ENCODE measurements at places on chromosomes 1 and 21.

DNA sequence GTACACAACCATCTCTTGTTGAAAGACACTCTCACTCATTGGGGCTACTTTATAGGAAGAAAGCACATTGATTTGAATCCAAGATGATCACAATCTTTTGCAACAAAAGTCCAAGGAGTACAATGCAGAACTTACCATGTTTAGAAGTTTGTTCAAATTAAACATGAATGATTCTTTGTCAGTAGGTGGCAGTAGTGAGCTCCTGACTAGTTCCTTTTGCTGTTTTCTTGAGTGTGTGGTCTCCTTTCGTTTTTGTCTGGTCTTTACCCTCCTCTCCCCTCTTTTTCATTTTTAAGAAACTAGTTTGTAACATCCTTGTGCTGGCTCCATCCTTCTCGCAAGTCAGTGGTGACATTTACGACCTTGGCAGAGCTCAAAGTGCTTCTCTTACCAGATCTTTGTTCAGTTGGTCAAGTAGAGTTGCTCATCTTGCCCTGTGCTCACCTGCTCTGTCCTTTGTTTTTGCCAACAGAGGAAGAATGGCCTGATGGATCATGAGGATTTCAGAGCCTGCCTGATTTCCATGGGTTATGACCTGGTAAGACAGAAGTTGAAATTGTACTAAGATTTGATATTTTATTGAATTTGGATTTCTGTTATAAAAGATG, 35.7 kb upstream of the MTR start:
- peak; percentile 3 for DNase-seq

DNA sequence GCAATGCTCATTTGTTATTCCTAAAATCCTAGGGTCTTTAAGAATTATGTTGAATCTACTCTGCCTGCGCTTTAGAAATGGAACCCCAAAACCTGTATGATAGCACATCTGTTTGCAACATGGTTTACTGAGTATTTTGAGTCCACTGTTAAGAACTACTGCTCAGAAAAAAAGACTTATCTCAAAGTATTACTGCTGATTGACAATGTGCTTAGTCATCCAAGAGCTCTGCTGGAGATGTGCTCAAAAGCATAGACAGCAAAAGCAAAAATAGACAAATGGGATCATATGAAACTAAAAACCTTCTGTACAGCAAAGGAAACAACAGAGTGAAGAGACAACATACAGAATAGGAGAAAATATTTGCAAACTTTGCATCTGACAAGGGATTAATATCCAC, 107.0 kb downstream of the CTH start:
- DNase-seq: no peak

- no peak for DNase-seq
Observed at GRCh38 chr1:220616836-220617235, 73.3 kb upstream of the C1orf115 start.

GRCh38 chr1:14677292-14677971, 78.9 kb downstream of the KAZN start:
- no peak for DNase-seq

- DNase-seq: no peak
Observed at GRCh38 chr1:147757015-147757990, 3.1 kb downstream of the GJA5 start.

GRCh38 chr1:240577095-240577494, 34.9 kb downstream of the GREM2 start:
- no peak for DNase-seq

DNA sequence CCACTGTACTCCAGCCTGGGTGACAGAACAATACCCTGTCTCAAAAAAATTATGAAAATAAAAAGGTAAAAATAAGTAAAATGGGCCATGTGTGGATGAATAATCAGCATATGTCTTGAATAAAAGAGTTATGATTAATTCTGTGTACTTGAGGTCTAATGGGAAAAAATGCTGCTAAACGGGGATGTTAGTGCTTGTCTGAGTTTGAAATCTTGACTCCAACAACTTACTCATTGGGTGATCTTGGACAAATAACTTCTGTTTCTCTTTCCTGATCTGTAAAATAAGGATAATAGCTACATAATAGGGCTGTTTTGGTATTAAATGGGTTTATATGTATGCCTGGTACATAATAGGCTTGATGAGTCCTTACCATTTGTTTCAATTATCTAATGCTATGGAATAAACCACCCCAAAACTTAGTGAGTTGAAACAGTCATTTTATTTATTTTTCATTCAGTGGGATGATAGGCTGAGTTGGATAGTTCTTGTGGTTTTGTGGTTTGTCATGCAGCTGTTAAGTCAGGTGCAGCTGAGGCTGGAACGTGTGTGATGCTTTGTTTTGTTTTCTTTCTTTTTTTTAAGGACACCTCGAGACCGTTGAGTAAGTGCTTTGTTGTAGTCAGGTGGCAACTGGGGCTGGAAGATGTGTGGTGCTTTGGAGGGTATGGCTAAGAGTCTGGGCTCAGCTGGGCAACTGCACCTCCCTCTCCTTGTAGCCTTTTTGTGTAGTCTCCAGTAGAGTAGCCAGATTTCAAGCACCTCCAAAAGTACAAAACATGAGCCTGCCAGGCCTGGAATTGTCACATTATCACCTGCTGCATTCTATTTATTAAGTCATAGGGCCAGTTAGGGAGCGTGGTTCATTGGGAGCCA, 4.9 kb downstream of the MDM4 start:
- no peak for DNase-seq

DNA sequence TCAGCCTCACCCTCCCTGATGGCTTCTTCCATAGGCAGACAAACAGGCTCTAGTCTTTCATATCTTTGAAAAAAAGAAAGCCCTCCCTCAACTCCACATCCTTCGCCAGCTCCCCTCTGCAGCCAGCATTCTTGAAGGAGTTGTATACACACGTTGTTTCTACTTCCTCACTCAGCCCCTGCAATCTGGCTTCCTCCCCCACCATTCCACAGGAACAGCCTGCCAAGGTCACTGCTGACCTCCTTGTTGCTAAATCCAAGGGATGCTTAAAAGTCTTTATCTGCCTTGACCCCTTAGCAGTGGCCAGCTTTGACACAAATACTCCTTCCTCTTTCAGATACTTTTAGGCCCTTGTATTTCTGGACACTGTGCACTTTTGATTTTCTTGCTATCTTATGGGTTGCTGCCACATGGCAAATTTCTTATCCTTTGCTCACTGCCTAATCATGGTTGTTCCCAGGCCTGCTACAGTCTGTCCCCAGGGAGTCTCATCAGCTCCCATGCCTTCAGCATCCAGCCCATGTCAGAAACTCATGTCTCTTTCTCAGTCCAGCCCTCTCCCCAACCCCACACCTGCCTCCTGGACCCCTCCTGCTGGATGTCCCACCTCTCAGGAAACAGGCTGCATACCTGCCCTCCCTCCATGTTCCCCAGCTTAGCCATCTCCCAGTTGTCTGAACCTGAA, 8.3 kb downstream of the FAM229A start:
- no peak for DNase-seq

DNA sequence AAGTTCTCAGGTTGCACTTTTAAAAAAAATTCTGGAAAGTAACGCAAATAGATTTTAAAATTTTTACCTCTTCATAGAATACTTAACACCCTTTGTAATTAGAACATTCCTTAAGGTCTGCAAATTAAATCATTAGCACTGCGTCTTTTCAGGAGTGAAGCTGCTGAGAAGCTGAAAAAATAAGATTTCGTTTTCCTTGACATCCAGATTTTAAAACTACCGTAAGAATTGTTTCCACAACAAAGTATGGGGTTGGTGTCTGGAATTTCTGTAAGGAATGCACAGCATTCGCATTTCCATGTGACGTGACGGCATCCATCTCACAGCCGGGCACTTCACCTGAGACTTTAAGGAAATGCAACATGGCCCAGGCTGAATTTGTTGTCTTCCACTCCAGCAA, 76.3 kb upstream of the COX20 start:
- no peak for DNase-seq

DNA sequence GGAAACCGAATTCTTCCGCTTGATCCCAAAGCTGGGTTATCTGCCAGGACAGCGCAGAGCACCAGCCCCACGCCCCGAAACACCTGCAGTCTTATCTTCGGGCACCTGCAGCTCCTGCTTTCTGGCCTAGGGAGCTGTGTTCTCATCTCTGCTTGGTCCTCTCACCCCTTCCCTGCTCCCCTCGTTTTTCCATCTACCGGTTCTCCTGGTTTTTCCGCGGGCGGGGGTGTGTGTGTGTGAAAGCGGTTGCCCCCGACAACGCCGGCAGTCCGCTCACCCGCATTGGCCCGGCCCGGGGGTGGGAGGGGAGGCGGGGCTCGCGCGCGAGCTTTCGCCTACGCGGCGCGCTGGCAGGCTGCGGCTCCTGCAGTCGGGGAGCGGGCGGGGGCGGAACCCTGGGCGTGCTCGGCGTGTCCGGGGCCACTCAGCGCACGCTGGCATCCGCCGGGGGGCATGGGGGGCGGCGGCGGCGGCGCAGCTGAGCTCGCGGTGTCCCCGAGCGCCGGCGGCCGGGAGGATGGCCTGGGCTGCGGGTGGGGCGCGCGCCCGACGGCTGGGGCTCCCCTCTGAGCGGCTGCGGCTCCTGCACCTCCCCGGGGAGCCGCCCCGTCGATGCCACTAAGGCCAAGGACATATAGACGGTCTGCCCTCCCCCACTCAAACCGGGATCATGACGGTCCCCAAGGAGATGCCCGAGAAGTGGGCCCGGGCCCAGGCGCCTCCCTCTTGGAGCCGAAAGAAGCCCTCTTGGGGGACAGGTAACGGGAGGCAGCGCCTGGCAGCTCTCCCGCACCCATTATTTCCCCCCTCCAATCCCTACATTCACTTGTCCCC, 3.2 kb downstream of the ATP8B2 start:
- DNase-seq: no peak

All from AG09319 (cell line).